ENCODE measurements at places on chromosomes 13 and 19. TPM values are rescaled to one million over a fixed set of nuclear protein-coding genes. Genes with fewer than 3 reads are reported as not detected.

- no peak for DNase-seq
These were observed 13.9 kb upstream of the LGALS16 start for GRCh38 chr19:39641773-39642172.

GRCh38 chr19:34430738-34431625 is 2.8 kb downstream of the UBA2 start:
- DNase-seq, result no peak

CCNA1 gene
- total RNA-seq, result not detected

GRCh38 chr19:43720936-43721335 is 5.1 kb downstream of the IRGC start:
- DNase-seq, result no peak

DNA sequence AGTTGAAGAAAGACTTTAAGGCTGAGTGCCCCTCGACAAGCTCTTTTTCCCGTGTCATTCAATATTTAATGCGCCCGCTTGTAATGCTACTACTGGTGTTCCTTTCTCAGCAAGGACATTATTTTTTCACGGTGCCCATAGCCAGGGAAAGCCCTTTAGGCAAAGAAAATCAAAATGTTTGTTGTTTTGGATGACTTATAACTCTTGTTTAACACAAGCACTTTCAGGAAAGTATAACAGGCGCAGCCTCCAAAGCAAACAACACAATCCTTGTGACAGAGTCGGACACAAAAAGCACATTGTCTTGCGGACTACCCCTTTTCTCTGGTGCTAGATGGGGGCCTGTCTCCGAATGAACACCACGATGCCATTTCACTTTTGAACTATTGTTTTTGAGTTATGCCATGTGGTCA is 12.4 kb downstream of the ZIC5 start:
- DNase-seq, result no peak

DNA sequence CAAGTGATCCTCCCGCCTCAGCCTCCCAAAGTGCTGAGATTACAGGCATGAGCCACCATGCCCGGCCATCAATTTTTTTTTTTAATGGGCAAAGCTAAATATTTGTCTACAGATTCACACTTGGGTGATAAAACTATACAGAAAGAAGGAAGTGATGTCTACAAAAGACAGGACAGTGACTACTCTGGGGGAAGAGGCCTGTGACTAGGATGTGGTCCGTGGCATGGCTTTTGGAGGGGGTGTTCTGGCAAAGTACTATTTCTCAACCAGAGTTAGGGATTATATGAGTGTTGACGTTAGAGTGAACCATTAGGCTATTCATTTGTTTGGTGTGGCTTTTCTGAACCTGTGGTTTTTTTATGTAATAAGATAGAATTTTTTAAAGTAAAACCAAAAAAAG is 42.7 kb downstream of the INSR start:
- no peak for DNase-seq

FBXO17 gene
- 3.8 TPM for total RNA-seq

CPAMD8 gene
- 16.5 TPM for total RNA-seq

GRCh38 chr13:113914333-113915011 is 50.6 kb upstream of the GAS6 start:
- DNase-seq, result no peak

- no peak for DNase-seq
These were observed 11.8 kb upstream of the CEACAM4 start for GRCh38 chr19:41638641-41639081.

DNA sequence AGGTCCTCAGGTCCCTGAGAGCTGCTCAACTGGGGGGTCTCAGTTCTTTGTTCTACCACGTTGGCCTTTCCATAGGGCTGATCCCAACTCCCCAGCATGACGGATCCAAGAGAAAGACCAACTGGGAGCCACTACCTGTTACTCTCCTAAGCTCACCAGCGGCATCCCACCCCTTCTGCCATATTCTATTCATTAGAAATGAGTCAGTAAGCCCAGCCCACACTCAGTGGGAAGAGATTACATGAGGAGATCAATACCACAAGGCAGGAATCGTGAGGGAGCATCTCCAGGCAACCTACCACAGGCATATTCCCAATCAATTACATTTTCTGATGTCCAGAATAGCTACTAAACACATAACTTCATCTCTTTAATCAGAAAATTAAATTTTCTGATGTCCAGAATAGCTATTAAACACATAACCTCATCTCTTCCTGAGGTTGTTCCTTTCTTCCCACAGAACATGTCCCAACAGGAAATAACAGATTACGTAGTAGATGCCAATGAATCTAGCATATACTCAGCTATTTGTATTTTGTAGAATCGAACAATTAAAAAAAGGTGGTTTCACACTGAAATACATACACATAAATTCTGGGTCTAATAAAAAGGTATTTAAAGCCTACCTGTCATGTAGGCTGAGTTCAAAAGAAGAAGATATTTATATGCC is 708.1 kb upstream of the ARGLU1 start:
- no peak for DNase-seq

ZNF792 gene
- 6.7 TPM for total RNA-seq

LHFPL6 gene
- 105 TPM for total RNA-seq

- no peak for DNase-seq
These were observed 668.1 kb downstream of the SLITRK5 start for GRCh38 chr13:88339271-88339741.

DNA sequence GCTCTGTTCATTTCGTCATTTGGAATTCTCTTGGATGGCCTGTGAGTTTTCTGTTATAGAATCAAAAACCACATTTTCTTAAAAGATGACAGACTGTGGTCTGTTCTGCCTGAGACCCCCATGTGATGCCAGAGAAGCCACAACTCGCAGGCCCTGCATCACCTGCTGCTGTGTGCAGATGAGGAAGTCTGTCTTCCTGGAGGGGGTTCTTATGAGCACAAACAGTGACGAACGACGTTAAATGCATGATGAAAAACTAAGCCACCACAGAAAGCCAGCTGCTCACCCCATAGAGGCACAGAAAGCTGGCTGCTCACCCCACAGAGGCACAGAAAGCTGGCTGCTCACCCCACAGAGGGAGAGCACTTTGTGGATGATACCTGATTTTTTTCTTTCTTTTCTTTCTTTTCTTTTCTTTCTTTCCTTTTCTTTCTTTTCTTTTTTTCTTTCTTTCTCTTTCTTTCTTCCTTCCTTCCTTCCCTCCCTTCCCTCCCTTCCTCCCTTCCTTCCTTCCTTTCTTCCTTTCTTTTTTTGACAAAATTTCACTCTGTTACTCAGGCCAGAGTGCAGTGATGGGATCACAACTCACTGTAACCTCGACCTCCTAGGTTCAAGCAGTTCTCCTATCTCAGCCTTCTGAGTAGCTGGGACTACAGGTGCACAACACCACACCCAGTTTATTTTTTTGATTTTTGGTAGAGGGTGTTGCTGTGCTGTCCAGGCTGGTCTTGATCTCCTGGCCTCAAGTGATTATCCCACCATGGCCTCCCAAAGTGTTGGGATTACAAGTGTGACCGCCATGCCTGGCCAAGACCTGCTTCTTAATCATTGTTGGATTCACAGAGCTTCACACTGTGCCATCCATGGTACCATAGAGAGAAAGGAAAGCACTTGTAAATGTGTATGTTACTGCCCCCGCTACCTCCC is 1191.4 kb downstream of the UQCRFS1 start:
- DNase-seq, result no peak

DNA sequence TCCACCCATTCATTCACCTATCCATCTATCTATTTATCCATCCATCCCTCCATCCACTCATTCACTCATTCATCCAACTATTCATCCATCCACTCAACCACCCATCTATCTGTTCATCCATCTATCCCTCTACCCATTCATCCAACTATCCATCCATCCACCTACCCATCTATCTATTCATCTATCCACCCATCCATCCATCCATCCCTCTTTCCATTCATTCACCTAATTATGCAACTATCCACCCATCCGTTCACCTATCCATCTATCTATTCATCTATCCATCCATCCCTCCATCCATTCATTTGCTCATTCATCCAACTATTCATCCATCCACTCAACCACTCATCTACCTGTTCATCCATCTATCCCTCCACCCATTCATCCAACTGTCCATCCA is 54.5 kb downstream of the UNC13A start:
- DNase-seq, result no peak

DIAPH3 gene
- total RNA-seq, result not detected

DNA sequence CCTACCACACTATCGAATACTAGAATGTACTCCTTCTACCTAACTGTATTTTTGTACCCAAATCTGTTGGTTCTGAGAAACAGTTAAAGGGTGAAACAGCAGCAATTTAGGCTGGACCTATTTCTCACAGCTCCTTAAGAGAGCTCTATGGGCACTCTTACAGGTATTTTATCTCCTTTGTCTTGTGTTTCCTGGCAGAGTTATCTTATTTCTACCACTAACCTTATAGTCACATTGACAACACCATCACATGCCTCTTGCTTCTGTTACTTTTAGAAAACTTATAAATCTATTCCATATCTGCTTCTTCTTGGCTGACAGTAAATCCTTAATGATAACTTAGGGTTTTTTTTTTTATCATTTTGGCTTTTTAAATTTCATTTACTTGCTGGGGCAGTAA is 130.7 kb downstream of the MYO16 start:
- DNase-seq, result no peak

RFPL4AL1 gene
- total RNA-seq, result not detected

- no peak for DNase-seq
These were observed 107.4 kb upstream of the CSNK1A1L start for GRCh38 chr13:37212826-37213225.

KIR3DL1 gene
- not detected for total RNA-seq
